ENCODE measurements at places on chromosomes 12 and 14.

DNA sequence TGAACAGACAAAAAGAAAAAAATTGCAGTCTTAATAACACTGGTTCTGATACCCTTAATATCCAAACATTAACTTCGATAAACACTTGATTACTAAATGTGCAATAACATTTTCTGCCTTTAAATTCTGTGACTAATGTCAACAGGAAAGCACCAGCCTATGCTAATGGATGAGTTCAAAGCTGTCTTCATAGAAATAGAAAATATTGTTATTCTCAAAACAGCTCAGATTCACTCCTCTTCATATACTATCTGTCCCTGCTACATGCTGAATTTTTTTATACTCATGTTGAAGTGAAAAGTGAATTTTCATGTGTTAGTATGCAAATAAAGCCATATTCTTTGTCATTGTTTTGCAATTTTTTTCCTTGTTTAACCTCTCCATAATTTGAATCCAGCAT lies 13.9 kb downstream of the TAS2R43 start:
- no peak for DNase-seq

GRCh38 chr14:33030386-33030785 lies 91.7 kb downstream of the NPAS3 start:
- DNase-seq, result no peak

GRCh38 chr12:98519257-98519907 lies 4.0 kb downstream of the TMPO start:
- no peak for DNase-seq

DNA sequence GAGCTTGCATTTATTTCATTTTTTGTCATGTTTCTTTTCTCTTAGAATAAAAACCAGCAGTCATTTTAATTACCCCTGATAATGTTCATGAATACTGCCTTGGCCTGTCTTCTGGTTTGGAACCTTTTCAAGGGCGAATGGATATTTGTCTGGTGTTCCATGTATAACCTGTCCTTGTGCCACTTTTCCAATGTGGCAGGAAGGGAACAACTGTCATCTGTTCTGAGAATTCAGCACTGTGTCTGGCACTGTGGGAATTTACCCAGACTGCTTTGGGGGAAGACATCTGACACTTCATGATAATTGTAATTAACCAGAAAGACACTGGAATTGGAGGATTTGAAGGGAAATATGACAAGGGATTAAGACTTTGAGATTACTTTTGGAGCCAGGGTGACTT lies 352.8 kb downstream of the APAF1 start:
- DNase-seq, result no peak

- DNase-seq, result no peak
Observed at GRCh38 chr14:68198713-68199495, 379.3 kb downstream of the RAD51B start.

DNA sequence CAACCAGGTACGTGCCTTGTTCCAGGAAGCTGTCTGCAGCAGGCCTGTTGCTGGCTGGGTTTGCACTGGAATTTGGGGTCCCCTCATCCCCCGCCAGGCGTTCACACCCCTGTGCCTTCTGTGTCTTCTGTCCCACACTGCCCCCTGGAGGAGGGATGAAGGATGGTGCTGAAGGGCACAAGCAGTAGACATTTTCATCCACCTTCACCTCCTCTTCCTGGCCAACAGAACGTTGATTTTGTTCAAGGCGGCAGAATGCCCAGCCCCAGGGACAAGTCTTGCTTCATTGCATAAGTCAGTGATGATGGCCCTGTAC lies 122.1 kb downstream of the CALM1 start:
- peak; percentile 13 for DNase-seq

DNA sequence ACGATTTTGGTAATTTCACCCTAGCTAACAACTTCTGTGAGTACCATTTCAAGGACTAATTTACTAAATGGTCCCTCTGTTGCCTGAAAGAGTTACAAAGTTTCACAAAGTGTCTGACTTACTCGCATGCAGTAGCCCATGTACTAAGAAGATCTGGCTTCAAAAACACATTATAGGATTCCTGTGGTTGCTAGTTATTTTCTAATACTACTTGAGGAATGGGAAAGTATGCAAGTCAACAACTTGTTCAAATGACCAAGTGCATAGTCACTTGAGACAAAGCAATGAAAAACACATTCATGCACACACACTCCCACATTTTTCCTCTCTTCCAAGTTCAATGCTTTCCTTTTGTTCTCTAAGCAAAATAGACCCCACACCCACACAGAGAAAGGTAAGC lies 219.7 kb upstream of the TMPO start:
- peak; percentile 4 for DNase-seq

- DNase-seq, result peak; percentile 0
Observed at GRCh38 chr12:108214486-108214885, 85.4 kb downstream of the WSCD2 start.

- peak; percentile 84 for DNase-seq
Observed at GRCh38 chr12:102376181-102376747, 104.1 kb downstream of the IGF1 start.

DNA sequence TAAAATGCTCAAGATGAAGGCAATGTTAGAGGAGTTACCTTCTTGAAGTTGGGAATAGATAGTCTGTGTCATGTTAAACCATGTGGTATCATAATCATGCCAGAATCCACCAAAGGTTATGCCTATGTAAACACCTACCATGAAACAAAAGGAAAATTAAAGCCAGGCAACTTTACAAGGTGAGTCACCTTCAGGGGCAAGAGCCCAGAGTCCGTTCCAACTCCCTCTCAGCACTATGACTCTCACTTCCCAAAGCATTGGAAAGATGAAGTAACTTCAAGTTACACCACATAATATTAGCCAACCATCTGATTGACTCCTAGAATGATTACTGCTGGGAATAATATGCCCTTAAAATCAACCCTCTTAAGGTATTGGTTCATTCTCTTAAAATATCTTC lies 38.5 kb downstream of the CATSPERB start:
- no peak for DNase-seq

DNA sequence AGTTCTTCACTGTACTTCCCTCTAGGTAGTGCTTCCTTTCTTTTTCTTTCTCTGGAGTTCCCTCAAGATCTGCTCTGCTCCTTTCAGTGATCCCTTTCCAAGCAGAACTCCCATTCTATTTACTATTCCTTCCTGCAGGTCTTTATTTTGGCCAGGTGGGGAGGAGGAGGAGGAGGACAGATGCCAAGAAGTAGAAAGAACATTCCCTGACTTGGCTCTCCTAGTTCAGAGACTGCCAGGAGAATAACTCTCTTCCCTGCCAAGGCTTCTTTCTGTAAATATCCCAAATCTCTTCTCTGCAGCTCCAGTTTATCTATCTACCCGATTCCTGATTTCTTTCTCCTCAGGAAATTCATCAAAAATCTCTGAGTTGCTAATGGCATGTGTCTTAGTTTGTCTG lies 229.6 kb upstream of the TMEM260 start:
- no peak for DNase-seq

DNA sequence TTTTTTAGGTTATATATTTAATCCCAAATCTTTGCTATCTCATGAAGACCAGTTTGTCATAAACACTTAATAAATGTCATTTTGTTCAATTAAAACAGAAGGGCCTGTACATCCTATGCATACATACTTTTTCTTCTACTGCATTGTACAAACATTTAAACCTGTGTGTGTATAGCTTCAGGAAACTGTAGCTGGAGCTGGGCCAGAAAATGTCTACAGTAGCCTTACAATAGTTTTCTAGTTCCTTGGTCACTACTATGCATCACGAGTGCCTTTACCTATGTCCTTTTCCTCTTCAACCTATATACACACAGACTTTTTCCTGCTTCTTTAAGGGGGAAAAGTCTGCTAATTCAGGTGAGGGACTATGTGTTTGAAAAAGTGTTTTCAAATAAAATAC lies 302.8 kb downstream of the PAWR start:
- no peak for DNase-seq

DNA sequence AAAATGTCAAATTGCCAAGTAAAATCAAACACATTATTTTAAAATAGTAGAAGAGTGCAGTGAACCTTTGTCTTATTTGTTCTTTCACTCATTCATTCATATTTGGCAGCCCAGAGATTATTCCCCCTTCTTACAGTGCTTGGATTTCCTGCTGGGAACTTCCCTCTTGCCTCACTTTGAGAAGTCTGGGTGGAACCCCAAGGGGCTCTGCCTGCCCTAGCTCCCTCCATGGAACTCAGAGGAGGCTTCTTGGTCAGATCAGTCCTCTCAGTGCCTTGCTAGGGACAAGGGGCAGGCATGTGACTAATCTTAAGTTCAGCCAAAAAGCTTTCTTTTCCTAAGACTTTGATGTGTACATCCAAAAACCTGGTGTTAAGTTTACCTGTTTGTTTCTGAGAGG lies 84.7 kb upstream of the OVCH1 start:
- no peak for DNase-seq

DNA sequence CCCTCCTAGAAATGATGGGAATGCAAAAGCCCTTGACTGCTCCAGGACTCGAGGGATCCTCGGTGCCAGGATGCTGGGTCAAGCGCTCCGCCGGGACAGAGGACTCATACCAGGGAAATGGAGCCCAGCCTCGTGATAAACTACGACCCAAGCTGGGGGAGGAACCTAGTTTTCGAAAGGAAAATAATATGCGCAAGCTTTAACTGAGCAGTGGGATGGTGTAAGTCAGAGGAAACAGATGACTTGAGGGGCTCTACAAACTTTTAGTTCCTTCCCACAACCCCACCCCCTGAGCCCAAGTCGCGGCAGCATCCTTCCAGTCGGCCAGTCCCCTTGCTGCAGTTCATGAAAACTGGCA lies 654 bp upstream of the SUPT16H start:
- no peak for DNase-seq

DNA sequence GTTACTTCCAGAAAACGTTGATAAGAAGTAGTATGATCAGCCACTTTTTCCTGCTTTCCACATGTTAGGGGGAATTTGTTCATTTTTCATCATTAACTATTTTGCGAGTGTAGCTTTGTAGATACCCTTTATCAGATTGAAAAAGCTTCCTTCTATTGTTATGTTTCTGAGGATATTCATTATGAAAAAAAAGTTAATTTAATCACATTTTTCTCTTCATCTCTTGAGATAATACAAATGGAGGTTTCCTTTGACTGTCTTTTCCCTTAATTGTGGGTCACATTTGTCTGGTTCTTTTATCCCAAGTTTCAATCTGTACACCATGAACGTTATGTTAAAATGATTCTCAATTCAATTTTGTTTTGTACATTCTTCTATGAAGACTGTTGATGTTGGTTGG lies 875.7 kb downstream of the SLC6A15 start:
- no peak for DNase-seq

DNA sequence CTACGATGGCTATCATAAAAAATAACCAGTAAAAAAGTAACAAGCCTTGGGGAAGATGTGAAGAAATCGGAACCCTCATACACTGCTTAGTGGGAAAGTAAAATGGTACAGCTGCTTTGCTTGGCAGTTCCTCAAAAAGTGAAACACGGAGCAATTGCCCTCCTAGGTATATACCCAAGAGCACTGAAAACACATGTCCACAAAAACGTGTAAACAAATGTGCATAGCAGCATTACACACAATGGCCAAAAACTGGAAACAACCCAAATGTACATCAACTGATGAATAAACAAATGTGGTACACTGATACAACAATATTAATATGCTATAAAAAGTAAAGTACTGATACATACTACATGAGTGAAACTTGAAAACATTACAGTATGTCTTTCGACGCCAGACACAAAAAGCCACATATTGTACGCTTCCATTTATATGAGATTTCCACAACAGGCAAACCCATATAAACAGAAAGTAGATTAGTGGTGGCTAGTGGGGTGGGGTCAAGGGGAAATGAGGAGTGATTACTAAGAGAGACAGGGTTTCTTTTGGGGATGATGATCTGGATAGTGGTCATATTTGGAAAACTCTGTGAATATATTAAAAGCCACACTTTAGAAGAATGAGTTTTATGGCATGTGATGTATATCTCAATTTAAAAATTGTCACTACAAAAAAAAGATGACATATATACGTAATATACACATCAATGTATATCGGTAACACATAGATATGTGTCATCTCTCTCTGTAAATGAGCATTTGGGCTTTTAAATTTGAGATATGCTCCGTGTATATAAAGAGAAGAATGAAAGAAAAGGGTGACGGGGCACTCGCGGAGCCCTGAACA lies 996 bp downstream of the SLC41A2 start:
- DNase-seq, result no peak

DNA sequence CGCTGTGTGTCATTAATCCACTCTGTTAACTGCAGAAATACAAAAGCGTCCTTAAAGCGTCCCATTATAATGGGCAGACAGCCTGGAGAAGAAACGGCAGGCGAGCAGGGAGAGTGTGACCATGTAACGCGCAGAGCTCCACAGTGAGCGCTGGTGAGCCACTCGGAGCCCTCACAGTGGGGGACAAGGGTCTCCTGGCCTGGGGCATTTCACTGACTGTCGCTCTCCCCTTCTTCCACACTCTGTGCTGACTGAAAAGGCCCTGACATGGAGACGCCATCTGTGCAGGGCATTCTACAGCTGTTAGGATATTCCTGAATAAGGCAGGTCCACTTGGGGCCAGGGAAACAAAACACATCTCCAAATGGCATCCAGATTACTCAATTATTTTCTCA lies 24.2 kb downstream of the CCDC92 start:
- no peak for DNase-seq

- peak; percentile 82 for DNase-seq
Observed at GRCh38 chr12:65699251-65699650, 125.0 kb upstream of the HMGA2 start.

GRCh38 chr12:60399064-60399463 lies 803.2 kb downstream of the SLC16A7 start:
- DNase-seq, result no peak

DNA sequence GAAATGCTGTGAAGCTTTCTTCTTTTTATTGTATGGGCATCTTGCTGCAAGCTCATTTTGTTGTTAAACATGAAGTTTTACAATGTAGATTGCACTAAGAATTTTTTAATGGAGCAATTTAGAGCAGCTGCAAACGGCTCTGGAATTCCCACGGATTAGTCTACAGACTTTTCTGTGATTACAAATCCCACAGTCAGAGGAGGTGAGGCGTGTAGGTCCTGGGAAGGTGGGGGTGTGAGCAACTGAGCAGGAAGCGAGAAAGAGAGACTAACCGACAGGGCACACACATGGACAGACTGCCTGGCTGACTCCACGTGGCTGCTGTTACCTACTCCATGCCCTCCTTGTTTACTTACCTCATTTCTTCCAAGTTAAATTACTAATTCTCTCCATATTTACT lies 348.5 kb downstream of the NPAS3 start:
- DNase-seq, result peak; percentile 59

DNA sequence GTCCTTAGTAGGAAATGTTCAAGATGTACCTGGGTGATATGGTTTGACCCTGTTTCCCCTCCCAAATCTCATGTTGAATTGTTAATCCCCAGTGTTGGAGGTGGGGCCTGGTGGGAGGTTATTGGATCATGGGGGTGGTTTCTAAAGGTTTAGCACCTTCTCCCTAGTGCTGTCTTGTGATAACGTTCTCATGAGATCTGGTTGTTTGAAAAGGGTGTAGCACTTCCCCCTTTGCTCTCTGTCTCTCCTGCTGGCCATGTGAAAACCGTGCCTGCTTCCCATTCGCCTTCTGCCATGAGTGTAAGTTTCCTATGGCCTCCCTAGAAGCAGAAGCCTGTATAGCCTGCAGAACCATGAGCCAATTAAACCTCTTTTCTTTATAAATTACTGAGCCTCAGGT lies 353.0 kb upstream of the SFSWAP start:
- no peak for DNase-seq

GRCh38 chr14:101248840-101249675 lies 312.2 kb upstream of the DIO3 start:
- DNase-seq, result no peak

- no peak for DNase-seq
Observed at GRCh38 chr12:121537814-121538698, 42.8 kb downstream of the KDM2B start.

- DNase-seq, result no peak
Observed at GRCh38 chr12:79973801-79974200, 38.9 kb upstream of the PPP1R12A start.
